ENCODE measurements at places on chromosomes 1 and 21.

- no peak overlapping the region for H3K27ac ChIP-seq
- DNase-seq = no peak
- H3K4me1 ChIP-seq = no peaks in the 10 kb centered on the region
These were observed 1242.0 kb downstream of the AMY1C start for GRCh38 chr1:104991702-104992101.

GRCh38 chr1:33814166-33814565, 49.7 kb upstream of the HMGB4 start:
- no peaks in the 10 kb centered on the region for H3K4me1 ChIP-seq
- H3K36me3 ChIP-seq = no peaks in the 10 kb centered on the region
- DNase-seq = no peak
- H3K27ac ChIP-seq = no peak overlapping the region
- no peaks in the 10 kb centered on the region for H3K27me3 ChIP-seq

- DNase-seq = no peak
- H3K36me3 ChIP-seq = no peaks in the 10 kb centered on the region
- no peak overlapping the region for H3K27ac ChIP-seq
- H3K4me1 ChIP-seq = no peaks in the 10 kb centered on the region
These were observed 184.6 kb downstream of the TGFB2 start for GRCh38 chr1:218529646-218530300.

DNA sequence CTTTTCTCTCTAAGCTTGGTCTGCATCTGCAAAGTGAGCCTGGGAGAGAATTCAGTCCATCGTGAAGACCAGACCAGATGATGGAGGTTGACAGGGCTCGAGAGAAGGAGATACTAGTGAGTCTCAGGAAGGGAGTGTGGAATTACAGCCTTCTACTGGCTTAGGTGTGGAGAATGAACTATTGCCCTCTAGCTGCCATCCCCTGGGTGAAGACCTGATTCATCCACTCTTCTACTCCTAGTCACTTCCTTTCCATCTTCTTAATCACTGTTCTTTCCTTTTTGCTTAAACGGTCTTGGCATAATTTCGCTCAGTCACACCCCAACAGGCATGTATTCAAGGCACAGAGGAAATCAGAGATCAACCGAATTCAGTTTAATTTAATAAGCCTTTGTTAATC, 34.0 kb upstream of the HSD17B7 start:
- no peak for DNase-seq
- no peaks in the 10 kb centered on the region for H3K4me1 ChIP-seq
- H3K27me3 ChIP-seq = no peaks in the 10 kb centered on the region
- H3K36me3 ChIP-seq = no peaks in the 10 kb centered on the region

DNA sequence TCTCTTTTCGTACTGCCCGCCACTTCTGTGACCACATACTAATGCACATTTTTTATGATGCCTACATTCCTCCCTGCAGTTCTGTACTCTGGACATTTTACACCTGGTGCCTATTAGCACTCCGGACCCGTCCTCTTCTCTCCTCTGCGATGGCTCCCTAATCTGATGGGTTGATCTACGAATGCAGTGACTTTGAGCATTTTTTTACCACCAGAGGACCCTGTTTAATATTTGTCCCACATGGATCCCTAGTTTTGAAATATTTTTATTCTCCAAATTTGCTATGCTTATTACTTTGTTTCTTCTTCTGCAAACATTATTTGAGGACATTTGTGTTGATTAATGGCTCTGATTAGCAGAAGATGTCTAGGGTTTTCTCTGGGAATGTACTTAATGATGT, 5.2 kb downstream of the PPFIA4 start:
- no peak overlapping the region for H3K27ac ChIP-seq
- no peaks in the 10 kb centered on the region for H3K36me3 ChIP-seq
- peaks cover 13% of the 10 kb centered on the region for H3K4me1 ChIP-seq

DNA sequence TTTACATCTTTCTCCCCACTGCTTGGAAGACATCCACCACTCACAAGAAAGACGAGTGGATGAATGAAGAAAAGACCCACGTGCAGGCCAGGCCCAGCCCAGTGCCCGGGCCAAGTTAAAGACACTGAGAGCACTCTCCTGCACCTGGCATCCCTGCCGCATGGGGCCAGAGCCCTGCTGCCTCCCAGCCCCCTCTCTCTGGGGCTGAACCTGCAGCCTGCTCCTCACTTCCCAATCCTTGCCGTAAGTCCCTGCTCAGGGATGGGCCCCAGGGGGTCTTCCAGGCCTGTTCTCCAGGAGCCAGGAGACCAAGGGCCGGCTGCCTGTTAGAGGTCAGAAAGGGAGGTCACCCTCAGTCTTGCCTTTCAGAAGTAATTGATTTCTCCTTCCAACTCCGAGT, 168.5 kb upstream of the ZC3H12A start:
- H3K27ac ChIP-seq = no peak overlapping the region
- no peak overlapping the region for H3K4me3 ChIP-seq
- no peaks in the 10 kb centered on the region for H3K36me3 ChIP-seq
- H3K4me1 ChIP-seq = no peaks in the 10 kb centered on the region
- H3K27me3 ChIP-seq = no peaks in the 10 kb centered on the region

- DNase-seq = no peak
- no peaks in the 10 kb centered on the region for H3K36me3 ChIP-seq
- peaks cover 52% of the 10 kb centered on the region for H3K4me1 ChIP-seq
- H3K27ac ChIP-seq = no peak overlapping the region
- no peak overlapping the region for H3K4me3 ChIP-seq
These were observed 52.5 kb downstream of the MAN1C1 start for GRCh38 chr1:25668931-25669573.

GRCh38 chr1:36890776-36891175, 143.5 kb downstream of the GRIK3 start:
- no peaks in the 10 kb centered on the region for H3K27me3 ChIP-seq
- no peaks in the 10 kb centered on the region for H3K4me1 ChIP-seq
- H3K36me3 ChIP-seq = no peaks in the 10 kb centered on the region

DNA sequence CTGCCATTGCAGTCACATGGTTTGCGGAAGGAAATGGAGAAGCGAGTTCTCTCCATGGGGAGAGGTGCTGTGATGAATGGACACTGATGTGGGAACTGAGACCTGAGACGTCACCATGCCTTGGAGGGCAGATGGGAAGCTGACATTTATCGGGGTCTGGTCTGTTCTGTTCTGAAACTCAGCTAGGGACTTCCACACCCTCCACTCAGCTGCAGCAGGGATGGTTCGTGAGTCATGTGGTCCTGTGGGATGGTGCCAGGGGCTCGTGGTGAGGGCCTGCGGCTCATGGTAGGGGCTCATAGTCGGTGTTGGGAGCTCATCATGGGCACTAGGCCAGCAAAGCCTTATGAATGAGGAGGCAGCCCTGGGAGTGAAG, 6.1 kb downstream of the GPR137B start:
- no peaks in the 10 kb centered on the region for H3K27me3 ChIP-seq
- H3K4me1 ChIP-seq = peaks cover 17% of the 10 kb centered on the region
- no peaks in the 10 kb centered on the region for H3K36me3 ChIP-seq
- no peak overlapping the region for H3K27ac ChIP-seq
- no peak for DNase-seq

DNA sequence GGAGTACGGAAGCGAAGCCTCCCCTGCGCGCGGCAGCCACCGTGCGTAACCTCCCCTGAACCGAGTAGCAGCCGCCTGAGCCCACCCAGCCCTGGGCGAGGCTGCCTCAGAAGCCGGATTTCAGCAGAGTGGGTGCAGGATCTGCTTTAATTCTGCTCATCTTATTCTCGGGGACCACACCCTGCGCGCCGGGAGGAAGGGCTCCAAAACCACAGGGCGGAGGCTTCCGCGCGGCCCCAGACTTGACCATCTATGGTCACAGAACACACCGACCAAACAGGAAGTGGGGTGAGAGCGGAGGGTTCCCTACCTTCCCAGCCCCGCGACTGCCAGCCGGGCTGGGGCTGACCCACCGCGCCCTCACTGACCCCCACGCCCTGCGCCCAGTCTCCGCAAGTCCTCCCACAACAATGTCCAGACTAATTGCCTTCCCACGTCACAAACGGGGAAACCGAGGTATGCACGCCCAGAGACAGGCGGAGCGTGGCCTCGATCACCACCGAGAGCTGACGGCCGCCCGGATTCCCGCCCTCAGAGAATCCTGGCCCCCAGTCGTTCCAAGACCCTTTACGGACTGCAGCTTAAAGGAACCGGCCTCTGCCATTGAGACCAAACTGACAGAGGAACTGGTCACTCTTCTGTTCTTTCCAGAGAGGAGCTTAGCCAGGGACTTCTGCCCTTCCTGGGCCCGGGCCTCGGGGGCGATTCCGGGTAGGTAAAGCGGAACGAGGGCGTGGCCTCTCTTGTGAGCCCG, 595 bp upstream of the CAP1 start:
- no peaks in the 10 kb centered on the region for H3K36me3 ChIP-seq
- H3K27me3 ChIP-seq = no peaks in the 10 kb centered on the region
- H3K4me1 ChIP-seq = peaks cover 77% of the 10 kb centered on the region
- peak overlapping the region; percentile 78 for H3K4me3 ChIP-seq
- DNase-seq = peak; percentile 67
- peak overlapping the region; percentile 86 for H3K27ac ChIP-seq

DNA sequence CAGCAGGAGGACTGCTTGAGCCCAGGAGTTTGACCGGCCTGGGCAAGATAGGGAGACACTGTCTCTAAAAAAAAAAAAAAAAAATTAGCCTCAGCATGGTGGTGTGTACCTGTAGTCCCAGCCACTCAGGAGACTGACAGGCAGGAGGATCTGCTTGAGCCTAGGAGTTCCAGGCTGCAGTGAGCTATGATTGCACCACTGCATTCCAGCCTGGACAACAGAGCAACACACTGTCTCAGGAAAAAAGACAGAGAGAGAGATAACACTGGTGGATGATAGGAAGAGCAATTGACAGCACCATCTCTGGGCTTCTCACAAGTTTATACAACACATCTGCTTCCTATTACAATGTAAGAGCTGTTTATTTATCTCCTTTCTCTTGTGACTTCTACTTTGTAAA, 2.4 kb upstream of the RNU11 start:
- H3K4me1 ChIP-seq = peaks cover 42% of the 10 kb centered on the region
- H3K36me3 ChIP-seq = no peaks in the 10 kb centered on the region
- H3K27ac ChIP-seq = no peak overlapping the region
- DNase-seq = no peak

DNA sequence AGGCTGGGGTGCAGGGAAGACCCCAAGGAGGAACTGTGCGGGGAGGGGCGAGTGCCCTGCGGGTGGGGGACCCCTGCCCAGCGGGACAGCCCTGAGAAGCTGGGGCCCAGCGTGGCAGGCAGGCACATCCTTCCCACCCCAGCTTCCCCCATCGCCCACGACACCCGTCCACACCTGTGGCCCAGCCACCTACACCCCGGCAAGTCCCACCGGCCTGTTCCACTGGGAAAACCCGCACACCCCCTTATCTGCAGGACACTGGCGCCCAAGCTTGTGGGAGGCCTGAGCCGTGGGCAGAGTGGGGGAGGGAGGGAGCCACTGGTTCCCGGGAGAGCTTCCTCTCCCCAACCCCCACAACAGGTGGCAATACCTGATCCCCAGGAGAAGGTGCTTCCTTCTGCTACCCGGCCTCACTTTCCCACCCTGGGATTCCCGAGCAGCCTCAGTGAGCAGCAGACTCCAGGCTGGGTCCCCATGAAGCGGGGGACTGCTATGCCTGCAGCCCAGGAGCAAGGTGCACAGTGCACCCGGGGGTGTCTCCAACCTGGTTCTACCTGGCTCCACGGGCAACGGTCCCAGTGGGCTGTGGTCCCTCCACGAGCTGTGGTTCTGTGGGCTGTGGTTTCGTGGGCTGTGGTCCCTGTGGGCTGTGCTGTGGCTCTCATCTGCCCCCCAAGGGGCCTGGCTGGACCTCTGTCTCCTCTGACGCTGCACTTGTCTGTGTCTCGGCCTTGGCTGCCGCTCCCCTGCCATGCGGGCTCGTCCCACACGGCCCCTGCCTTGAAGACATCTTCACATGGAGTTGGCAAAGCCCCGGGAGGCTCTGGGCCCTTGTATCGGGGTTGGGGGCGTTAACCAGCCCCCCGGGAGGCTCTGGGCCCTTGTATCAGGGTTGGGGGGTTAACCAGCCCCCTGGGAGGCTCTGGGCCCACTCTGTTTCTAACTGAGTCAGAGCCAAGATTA, 37.8 kb upstream of the POFUT2 start:
- no peak overlapping the region for H3K4me3 ChIP-seq
- no peak for DNase-seq
- H3K27ac ChIP-seq = no peak overlapping the region
- peaks cover 23% of the 10 kb centered on the region for H3K4me1 ChIP-seq
- H3K27me3 ChIP-seq = no peaks in the 10 kb centered on the region
